ENCODE measurements at places on chromosomes 5 and 9.

DNA sequence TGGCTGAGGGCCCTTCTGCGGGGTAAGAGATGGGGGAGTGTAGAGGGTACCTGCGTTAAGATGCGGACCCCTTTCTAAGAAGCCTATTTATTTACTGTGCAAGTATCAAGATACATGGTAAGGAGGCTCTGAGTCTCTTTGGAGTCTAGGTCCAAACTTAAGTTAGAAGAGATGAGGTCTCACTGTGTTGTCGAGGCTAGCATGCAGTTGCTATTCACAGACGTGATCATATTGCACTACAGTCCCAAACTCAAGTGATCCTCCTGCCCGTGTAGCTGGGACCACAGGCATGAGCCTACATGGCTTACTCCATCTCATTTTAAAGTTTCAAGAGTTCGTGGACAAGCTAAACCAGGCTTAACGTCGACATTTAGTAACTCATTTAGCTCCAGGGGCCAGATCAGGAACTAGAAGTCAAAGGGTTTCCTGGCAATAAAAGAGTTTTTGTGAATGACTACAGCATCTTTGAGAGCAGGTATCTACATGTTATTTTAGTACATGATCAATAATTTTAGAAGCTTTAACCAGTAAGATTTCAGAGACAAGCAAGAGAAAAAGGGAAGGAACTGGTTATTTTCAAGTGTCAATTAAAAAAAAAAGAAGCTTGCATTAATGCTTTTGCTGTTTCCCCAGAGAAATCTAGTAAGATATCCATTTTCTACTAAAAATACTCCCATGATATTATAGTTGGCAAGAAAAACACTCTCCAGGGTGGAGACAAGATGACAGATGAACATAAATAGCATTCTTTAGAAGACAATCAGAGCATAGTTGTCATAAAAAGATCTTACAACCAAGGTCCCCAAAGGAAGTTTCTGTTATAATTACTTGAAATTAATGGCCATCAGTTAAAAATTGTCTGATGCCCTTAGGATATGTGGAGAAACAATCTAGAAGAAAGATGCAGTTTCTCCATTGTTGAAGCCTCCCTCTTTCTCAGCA is 141.3 kb downstream of the SCAMP1 start:
- no peak for DNase-seq

GRCh38 chr9:34503406-34503805 is 19.4 kb downstream of the ENHO start:
- no peak for DNase-seq

- DNase-seq: no peak
Measured at GRCh38 chr5:167513381-167513780, 778.1 kb upstream of the WWC1 start.

GRCh38 chr9:12464400-12464799 is 228.8 kb upstream of the TYRP1 start:
- DNase-seq: no peak

DNA sequence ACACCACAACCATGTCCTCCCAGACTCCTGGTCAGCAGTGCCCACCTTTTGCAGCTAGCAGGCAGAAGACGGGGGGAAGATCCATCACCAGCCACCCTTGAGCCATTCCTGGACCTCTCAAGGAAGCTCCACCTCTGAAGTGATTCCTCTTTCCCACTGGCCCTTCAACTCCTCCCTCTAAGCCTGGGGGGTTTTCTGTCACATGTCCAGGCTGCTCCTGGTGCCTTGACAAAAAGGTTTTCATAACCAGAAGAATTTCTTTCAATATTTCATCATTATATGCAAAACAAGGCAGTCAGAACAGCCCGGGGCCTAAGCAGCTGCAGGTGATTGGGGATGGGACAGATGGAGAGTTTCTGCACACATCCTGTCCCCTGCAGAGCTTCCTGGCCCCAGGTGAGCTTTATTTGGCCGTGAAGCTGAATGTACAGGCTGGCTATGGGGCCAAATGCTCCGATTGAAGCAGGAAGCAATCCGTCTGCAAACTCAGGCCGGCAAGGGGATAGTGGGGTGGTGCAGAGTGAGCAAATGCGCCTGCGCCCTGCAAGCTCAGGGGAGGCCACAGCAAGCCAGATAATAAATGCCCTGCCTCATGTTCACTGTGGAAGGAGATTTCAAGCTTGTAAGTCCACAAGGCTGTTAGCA is 173.5 kb downstream of the C5orf15 start:
- DNase-seq: no peak

DNA sequence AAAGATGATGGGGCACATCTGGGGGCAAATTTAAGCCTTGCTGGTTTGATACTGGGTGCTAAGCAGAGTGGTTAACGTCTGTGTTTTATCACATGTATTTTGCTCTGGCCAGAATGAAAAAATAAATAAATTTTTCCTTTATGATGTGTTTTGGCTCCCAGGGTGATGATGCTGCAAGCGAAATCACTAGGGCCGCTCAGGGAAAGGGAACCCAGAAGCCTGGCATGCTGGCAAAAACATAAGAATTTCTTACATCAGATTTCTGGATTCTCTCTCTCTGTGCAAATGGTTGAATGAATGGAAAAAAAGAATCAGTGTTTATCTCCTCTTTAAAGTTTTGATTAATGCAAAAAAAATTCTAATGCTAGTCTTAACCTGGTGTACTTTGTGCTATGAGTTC is 1975.2 kb upstream of the C9orf72 start:
- DNase-seq: no peak

DNA sequence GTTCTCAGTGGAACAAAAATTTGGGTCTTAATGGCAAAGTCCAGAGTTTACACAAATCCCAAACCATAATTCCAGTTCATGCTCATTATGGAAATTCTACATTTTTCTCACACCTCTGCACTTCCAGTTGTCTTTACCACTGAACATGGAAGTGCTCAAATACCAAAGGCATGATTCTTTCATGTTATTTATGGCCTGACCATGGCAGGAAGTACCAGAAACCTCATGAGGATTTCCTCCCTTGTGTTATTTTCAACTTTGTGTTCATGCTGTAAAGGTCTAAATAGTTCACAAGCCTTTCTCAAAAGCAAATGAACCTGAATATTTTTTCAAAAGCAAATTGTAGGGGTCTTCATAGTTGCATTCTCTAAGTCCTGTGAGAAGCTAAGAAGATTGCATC is 82.0 kb upstream of the ITGA1 start:
- no peak for DNase-seq

DNA sequence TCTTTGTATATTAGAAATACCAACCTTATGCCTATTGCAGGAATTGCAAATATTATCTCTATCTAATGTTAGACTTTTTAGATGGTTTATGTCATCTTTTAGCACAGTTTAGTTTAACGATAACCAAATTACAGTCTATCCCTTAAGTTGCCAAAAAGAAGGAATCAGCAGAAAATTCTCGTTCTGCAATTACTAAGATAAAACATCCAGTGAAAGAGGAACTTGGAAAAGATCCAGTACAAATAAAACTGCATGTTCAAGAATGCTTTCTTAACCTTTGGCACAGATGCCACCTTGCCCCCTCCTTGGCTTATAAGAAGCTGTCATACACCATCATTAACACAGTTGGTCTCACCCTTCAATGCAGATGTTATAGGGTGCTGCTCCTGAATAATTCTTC is 124.0 kb downstream of the SEMA5A start:
- no peak for DNase-seq

DNA sequence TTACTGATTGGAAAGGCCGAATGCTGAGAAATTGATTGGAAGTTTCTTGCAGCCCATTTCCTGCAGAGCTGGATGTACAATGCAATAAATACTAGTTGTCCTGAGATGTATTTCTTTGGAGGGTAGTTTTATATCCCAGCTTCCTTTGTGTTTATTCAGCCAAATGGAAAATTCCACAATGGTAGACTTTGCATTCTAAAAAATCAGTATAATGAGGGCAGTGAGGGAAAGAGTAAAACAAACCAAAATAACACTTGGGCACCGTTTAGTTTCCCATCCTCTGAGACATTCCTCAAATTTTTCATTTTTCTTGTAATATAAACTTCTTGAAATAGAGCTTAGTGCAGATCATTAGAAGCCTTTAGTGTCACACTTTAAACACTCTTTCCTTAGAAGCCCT is 379.4 kb downstream of the EBF1 start:
- no peak for DNase-seq

DNA sequence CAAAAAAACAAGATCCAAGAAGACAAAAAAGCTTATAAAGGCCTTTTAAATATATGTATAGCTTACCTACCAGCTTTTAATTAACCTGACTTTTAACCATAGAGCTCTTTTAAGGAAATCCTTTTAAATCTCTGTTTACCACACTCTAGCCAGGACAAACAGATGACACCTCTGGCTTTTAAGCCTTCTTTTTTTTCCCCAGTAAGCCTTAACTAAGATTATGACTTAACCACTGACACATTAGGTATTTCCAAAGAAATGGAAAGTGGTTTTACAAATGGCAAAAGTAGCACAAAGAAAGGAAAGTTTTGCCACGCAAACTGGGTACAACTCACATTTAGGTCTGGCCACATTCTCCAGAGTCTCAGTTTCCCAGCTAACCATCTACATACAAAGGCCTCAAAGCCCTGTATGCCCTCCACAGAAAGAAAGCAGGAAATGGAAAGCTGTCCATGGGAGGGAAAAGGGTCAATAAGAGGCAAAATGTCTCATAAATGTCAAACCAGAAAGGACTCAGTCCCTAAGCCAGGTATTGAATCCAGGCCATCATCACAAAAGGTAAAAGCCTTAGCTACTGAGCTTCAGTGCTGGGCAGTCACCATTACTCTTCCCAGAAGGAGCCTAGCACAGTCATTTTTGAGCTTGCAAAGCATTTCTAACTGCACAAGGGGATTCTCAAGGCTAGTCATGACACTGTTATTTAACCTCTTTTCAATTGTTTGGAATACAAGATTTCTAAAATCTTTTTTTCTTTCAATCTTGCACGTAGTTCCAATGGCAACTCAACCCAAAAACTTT is 19.7 kb downstream of the TMEM161B start:
- DNase-seq: no peak
